ENCODE measurements at places on chromosomes 7 and 10. TPM values are rescaled to one million over a fixed set of nuclear protein-coding genes. Genes with fewer than 3 reads are reported as not detected.

DNA sequence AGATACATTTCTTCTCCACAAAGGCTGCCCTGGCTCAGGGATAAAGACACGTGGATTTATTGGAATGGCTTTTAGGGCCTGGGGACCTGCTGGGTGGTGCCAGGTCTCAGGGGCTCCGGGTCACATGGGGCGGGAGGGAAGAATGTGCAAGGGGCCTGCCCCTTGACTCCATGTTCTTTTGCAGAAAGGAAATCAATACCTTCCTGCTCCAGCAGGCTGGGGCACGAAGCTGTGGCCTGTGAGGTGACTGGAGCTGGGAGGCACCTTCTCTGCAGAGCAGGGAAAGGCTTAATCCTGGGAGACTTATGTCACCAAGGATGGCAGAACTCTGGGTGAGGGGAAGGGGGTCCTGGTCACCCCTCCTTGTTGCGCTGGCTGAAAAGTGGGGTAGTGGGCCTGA lies 42.3 kb upstream of the GNA12 start:
- no peak overlapping the region for H3K27ac ChIP-seq
- no peak overlapping the region for H3K4me3 ChIP-seq
- no peak for DNase-seq
- H3K4me1 ChIP-seq = peaks cover 4% of the 10 kb centered on the region
- H3K36me3 ChIP-seq = no peaks in the 10 kb centered on the region

- H3K27ac ChIP-seq = no peak overlapping the region
- H3K4me1 ChIP-seq = no peaks in the 10 kb centered on the region
- H3K36me3 ChIP-seq = no peaks in the 10 kb centered on the region
- DNase-seq = no peak
Measured at GRCh38 chr7:13448243-13448642, 541.2 kb downstream of the ETV1 start.

GRCh38 chr7:126778101-126778500 lies 474.6 kb downstream of the GRM8 start:
- H3K4me3 ChIP-seq = no peak overlapping the region
- H3K36me3 ChIP-seq = no peaks in the 10 kb centered on the region
- H3K27ac ChIP-seq = no peak overlapping the region
- no peaks in the 10 kb centered on the region for H3K4me1 ChIP-seq
- DNase-seq = no peak

DNA sequence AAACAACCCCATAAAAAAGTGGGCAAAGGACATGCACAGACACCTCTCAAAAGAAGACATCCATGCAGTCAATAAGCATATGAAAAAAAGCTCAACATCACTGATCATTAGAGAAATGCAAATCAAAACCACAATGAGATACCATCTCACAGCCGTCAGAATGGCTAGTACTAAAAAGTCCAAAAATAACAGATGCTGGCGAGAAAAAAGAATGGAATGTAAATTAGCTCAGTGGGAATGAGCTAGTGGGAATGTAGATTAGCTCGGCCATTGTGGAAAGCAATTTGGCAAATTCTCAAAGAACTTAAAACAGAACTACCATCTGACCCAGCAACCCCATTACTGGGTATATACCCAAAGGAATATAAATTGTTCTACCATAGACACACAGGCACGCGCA lies 287.0 kb downstream of the WDR37 start:
- no peaks in the 10 kb centered on the region for H3K27me3 ChIP-seq
- no peaks in the 10 kb centered on the region for H3K4me1 ChIP-seq
- no peak for DNase-seq
- H3K36me3 ChIP-seq = no peaks in the 10 kb centered on the region
- no peak overlapping the region for H3K4me3 ChIP-seq
- no peak overlapping the region for H3K27ac ChIP-seq

GRCh38 chr10:13615650-13616300 lies 29.0 kb downstream of the PRPF18 start:
- no peak overlapping the region for H3K4me3 ChIP-seq
- H3K4me1 ChIP-seq = peaks cover 10% of the 10 kb centered on the region
- no peak for DNase-seq
- H3K36me3 ChIP-seq = peaks cover 68% of the 10 kb centered on the region
- H3K27ac ChIP-seq = peak overlapping the region; percentile 63
- no peaks in the 10 kb centered on the region for H3K27me3 ChIP-seq

DNA sequence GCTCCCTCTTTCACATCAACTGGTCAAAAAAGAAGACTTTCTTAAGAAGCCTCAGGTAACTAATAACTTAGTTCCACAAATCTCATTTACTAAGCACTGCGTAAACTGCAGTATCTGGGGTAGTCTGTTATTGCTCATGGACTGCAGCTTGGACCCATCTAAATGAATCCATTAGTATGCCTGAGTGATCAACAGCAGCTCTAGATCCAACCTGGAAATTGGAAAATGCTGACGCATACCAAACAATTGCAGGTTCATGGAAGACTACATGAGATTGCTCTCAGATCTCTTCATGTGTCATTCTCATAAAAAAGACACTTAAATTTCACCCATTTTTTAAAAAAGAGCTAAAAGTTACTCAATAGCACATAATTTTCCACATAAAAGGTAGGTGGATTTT lies 121.6 kb downstream of the IDE start:
- H3K4me3 ChIP-seq = no peak overlapping the region
- H3K36me3 ChIP-seq = peaks cover 55% of the 10 kb centered on the region
- no peak for DNase-seq
- H3K4me1 ChIP-seq = no peaks in the 10 kb centered on the region

DNA sequence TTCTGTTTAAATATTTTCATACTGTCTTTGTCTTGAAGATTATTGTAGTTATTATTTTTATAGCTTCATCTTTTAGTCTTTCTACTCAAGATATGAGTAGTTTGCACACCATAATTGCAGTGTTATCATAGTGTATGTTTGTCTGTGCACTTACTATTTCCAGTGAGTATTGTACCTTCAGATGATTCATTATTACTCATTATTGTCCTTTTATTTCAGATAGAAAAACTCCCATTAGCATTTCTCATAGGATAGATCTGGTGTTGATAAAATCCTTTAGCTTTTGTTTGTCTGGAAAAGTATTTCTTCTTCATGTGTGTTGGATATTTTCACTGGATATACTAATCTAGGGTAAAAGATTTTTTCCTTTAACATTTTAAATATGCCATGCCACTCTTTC lies 646.2 kb upstream of the GRM3 start:
- H3K27me3 ChIP-seq = no peaks in the 10 kb centered on the region
- no peaks in the 10 kb centered on the region for H3K4me1 ChIP-seq
- no peak overlapping the region for H3K4me3 ChIP-seq
- no peaks in the 10 kb centered on the region for H3K36me3 ChIP-seq
- DNase-seq = no peak

DNA sequence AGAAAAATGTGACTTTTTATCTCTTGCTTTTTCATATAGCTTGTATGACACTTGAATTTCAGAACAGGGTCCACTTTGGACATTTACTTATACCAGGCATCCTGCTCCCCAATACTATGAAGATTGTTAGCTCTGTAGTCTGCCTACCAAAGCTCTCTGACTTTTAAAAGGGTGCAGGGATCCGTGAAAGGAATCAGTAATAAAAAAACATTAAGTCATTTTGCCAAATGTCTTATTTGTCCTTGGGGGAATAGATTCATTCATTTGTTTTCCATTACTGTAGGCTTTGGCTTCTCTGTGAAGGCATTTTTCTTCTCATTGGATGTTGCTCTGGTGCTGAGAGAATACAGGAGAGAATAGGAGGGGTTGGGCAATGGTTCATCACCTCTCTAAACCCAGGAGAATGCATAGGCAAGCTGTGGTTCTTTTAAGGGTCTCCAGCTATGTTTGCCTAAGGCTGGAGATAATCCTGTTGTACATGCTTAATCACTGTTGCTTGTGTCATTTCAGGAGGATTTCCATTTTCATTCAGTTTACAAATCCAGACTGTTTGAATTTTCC lies 103.5 kb downstream of the SRI start:
- no peaks in the 10 kb centered on the region for H3K27me3 ChIP-seq
- no peak overlapping the region for H3K4me3 ChIP-seq
- H3K4me1 ChIP-seq = no peaks in the 10 kb centered on the region
- DNase-seq = no peak
- no peak overlapping the region for H3K27ac ChIP-seq

- no peak overlapping the region for H3K4me3 ChIP-seq
- H3K27me3 ChIP-seq = peaks cover 15% of the 10 kb centered on the region
- H3K36me3 ChIP-seq = no peaks in the 10 kb centered on the region
- DNase-seq = peak; percentile 39
- no peaks in the 10 kb centered on the region for H3K4me1 ChIP-seq
Measured at GRCh38 chr10:1559311-1559710, 178.0 kb downstream of the ADARB2 start.

GRCh38 chr10:70758757-70759514 lies 26.2 kb downstream of the TBATA start:
- no peak overlapping the region for H3K27ac ChIP-seq
- peaks cover 3% of the 10 kb centered on the region for H3K4me1 ChIP-seq
- no peak overlapping the region for H3K4me3 ChIP-seq
- DNase-seq = peak; percentile 85
- no peaks in the 10 kb centered on the region for H3K36me3 ChIP-seq
- no peaks in the 10 kb centered on the region for H3K27me3 ChIP-seq

DNA sequence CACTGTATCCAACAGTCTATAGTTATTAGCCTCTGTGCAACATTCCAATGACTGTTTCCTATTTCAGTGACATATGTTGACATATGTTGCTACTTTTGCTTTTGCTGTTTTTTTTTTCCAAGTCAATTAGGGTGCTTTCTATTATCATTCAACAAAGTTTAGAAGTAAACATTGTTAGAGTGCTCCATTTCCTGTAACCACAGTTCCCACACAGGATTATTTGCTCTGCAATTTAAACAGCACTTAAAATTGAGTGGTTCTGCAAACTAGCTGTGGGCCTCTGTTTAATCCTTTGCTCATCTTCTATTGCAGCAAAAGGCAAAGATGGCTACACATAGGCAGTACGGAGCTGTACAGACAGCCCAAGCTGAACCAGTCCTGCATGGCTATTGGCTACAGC lies 46.5 kb upstream of the PTN start:
- no peaks in the 10 kb centered on the region for H3K4me1 ChIP-seq
- H3K27ac ChIP-seq = no peak overlapping the region
- H3K36me3 ChIP-seq = no peaks in the 10 kb centered on the region
- no peak overlapping the region for H3K4me3 ChIP-seq
- no peak for DNase-seq

GRCh38 chr10:82266438-82266837 lies 391.4 kb downstream of the NRG3 start:
- H3K27me3 ChIP-seq = no peaks in the 10 kb centered on the region
- no peak overlapping the region for H3K4me3 ChIP-seq
- no peaks in the 10 kb centered on the region for H3K4me1 ChIP-seq
- H3K27ac ChIP-seq = no peak overlapping the region

- H3K4me3 ChIP-seq = no peak overlapping the region
- no peak overlapping the region for H3K27ac ChIP-seq
- DNase-seq = no peak
- no peaks in the 10 kb centered on the region for H3K36me3 ChIP-seq
- no peaks in the 10 kb centered on the region for H3K4me1 ChIP-seq
Measured at GRCh38 chr7:151178831-151179230, 8.2 kb downstream of the ASB10 start.

The SRRT gene
- total RNA-seq = 45.6 TPM

The MSS51 gene
- total RNA-seq = 5.0 TPM

The AGAP6 gene
- 17.6 TPM for total RNA-seq

The OR6V1 gene
- total RNA-seq = not detected
